ENCODE measurements at places on chromosomes 2 and 18.

DNA sequence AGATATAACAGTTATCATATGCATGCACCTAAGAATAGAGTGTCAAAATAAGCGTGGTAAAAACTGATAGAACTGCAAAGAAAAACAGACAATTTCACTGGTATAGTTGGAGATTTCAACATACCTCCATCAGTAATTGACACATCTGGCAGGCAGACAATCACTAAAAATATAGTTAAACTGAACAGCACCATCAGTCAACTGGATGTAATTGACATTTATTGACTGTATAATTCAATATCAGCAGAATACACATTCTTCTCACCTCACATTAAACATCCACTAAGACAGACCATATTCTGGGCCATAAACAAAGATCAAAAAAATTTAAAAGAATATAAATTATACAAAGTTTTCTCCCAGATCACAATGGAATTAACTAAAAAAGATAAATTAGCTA is 378.5 kb upstream of the RGPD4 start:
- DNase-seq, result no peak

- DNase-seq, result no peak
Observed at GRCh38 chr2:85583667-85584353, 421 bp upstream of the VAMP5 start.

- no peak for DNase-seq
Observed at GRCh38 chr2:98029718-98030222, 34.0 kb upstream of the TMEM131 start.

- no peak for DNase-seq
Observed at GRCh38 chr2:25617948-25618646, 55.3 kb downstream of the DTNB start.

GRCh38 chr2:65214361-65214760 is 13.3 kb upstream of the ACTR2 start:
- no peak for DNase-seq

- no peak for DNase-seq
Observed at GRCh38 chr2:24046599-24046929, 627 bp downstream of the WDCP start.

- DNase-seq, result no peak
Observed at GRCh38 chr2:18998491-18998890, 359.9 kb downstream of the OSR1 start.

- DNase-seq, result no peak
Observed at GRCh38 chr2:60054571-60055340, 498.7 kb downstream of the BCL11A start.

DNA sequence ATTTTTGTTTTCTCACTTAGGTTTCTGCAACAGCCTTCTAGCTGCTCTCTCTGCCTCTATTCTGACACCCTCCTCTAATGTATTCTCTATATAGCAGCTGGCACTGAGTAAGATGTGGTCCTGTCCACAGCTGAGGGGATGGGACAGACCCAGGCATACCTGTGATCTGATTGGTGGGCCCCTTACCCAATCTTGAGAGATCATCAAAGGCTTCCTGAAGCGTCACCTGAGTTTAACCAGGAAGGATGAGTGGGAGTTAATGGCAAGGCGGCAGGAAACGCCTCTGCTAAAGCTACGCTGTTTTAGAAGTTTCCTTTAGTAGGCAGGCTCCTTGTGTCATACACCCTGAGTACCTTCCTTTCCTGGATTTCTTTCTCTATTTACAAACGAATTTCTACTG is 5.7 kb upstream of the TET3 start:
- no peak for DNase-seq

All from NCI-H1436 treated with DMSO at 0.1 percent for 48 hours (cell line).